ENCODE measurements at places on chromosomes 16 and 17. TPM values are rescaled to one million over a fixed set of nuclear protein-coding genes. Genes with fewer than 3 reads are reported as not detected.

Gene TBC1D16
- 9.0 TPM for polyA plus RNA-seq

Gene PPM1E
- 0.04 TPM for polyA plus RNA-seq

Gene CACNG3
- not detected for polyA plus RNA-seq

DNA sequence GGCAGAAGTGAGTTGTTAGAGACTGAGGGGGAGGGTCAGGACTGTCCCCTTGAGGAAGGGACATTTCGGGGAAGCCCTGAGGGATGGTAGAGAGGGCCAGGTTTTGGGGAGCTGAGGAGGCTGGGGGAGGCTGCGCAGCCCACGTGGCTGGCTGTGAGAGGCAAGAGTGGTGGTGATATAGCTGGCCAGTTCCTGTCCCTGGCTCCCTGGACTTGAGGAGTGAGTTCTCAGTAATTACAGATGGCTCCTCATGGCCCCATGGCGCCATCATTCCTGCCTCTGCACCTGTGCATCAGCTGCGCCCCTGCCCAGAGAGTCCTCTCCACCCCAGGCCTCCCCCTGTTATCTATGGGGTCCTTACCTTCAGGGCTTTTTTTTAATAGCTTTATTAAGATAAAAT, 30.3 kb downstream of the MPRIP start:
- DNase-seq: no peak

DNA sequence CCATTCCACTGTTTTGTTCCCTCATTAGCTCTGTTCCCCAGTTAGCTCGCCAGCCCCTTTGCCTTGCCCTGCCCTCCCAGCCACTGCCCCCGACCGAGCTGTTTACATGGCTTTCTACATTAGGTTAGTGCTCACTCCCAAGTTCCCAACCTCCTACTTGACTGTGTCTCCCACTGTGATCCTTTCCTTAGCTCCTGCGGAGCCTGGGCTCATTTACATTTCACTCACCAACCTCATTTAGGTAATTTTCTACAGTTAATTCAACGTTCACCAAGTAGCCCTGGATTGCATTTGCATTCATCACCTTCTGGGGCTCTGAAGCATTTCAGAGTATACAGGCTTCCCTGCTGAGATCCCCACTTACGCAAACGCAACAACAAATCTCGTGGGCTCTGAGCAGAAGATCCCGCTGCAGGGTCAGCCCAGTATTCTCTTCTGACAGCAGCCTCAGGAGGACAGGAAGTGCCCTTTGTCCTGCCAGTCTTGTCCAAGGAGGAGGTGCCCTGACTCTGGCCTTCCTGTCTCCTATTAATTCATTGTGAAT, 325.8 kb upstream of the CCL2 start:
- DNase-seq: no peak

Gene MYH8
- not detected for polyA plus RNA-seq

- no peak for DNase-seq
Measured at GRCh38 chr16:85710732-85711131, 22.0 kb upstream of the GINS2 start.

GRCh38 chr16:48978501-48978900, 303.1 kb downstream of the CBLN1 start:
- no peak for DNase-seq

DNA sequence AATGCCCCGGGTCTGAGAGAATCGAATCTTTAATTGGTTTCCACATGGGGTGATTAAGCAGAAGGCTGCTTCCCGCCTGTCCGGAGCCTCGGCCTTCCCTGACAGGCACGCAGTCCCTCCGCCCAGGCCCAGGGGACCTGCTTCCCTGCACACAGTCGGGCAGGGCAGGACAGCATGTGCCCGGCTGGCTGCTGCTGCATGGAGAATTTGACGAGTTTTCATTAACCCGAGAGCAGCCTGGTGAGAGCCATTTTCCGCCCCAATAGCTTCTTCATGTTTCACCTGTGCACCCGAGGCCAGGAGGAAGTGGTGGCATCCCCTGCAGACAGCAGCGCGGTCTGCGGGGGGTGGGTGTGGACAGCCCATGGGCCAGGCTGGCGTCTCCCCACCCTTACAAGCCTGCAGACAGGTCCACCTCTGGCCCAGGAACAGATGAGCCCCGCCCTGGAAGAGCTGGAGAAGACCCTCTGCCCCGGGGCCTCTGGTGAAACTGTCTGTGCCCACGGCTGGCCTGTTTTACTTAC, 67.0 kb downstream of the KLHDC4 start:
- DNase-seq: no peak

- DNase-seq: no peak
Measured at GRCh38 chr17:42311240-42312034, 23.1 kb downstream of the STAT5A start.

- no peak for DNase-seq
Measured at GRCh38 chr16:70527315-70527996, 3.8 kb downstream of the SF3B3 start.

GRCh38 chr17:42317266-42317845, 29.1 kb downstream of the STAT5A start:
- DNase-seq: no peak

DNA sequence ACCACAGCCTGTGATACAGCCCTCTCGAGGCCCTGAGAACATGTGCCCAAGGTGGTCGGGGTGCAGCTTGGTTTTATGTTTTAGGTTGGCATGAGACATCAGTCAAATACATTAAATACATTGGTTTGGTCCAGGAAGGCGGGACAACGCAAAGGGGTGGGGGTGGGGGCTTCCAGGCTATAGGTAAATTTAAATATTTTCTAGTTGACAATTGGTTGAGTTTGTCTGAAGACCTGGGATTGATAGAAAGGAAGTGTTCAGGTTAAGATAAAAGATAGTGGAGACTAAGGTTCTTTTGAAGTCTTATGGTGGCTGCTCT, 1.2 kb upstream of the ZKSCAN2 start:
- no peak for DNase-seq

GRCh38 chr17:17892731-17893130, 55.9 kb upstream of the SREBF1 start:
- no peak for DNase-seq

Gene KRTAP4-6
- polyA plus RNA-seq: not detected

Gene ZDHHC7
- polyA plus RNA-seq: 111 TPM

- DNase-seq: no peak
Measured at GRCh38 chr16:3759736-3760135, 42.4 kb upstream of the TRAP1 start.

Gene CCL1
- not detected for polyA plus RNA-seq

Gene LPCAT2
- polyA plus RNA-seq: 7.9 TPM

Gene NME4
- polyA plus RNA-seq: 227 TPM

Measured in BJ (cell line).